Activated T-cell treated with anti-CD3 and anti-CD28 coated beads, Interleukin-2, amount 50 U/mL, for 1 hour (primary cell): ENCODE measurements at places on chromosomes 1 and 21.

DNA sequence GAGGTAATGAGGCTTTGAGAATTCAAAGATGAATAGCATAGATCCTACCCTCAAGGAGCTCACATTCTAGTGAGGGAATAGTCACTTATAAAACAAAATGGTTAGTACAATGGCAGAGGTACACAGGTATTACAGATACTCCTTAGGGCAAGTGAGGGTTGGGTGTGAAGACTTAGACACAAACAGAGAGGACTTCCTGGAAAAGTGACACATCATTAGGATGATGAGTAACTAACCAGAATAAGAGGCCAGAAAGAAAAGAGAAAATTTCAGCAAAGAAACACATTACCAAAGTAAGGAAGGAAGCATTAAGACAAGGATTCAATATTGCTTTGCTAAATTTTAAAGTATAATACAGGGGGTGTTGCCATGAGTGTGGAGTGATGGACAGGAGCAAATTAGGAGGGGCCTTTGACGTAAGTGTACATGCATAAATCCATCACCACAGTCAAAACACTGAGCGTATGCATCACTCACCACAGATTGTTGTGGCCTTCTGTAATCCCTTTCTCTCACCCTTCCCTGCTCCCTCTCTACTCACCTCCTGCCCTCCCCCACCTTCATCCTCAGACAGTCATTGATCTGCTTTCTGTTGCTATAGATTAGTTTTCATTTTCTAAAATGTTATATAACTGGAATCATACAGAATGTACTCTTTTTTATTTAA lies 7.9 kb downstream of the CD53 start:
- no peak for DNase-seq

GRCh38 chr21:34988139-34988538 lies 61.0 kb downstream of the RUNX1 start:
- no peak for DNase-seq

DNA sequence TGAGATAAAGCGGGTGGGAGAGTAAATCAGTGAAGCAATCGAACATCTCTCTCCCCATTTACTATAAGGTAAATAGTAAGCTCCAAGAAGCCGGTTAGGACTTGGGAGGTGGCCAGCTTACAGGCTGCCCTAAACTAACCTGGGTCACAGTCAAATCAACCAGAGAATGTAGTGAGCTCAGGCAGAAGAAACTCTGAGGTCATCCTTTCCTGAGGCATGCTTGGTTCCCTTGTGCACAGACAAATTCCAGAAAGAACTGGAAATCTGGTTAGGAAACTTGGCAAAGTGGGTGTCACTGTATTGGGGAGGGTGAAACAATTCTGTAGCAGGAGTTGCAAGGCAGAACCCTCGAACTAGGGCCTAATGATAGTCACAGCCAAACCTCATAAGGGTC lies 72.5 kb downstream of the NTMT2 start:
- no peak for DNase-seq

DNA sequence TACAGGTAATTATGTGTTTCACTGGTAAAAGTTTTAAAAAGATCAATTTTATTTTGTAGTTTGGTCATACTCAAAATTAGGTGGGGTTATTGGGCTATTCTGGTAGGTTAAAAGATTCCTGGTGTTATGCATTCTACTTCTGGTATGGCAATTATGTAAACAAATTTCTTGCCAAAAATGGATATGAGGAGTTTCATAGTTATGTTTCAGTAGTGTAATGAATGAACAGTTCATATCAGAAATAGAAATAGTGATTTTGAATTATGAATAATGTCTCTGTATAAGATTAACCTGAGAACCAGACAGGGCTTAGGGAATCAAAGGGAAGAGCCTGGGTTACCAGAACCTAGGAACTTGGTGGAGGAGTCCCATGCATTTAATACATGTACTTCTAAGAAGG lies 15.9 kb downstream of the ATF6 start:
- no peak for DNase-seq

DNA sequence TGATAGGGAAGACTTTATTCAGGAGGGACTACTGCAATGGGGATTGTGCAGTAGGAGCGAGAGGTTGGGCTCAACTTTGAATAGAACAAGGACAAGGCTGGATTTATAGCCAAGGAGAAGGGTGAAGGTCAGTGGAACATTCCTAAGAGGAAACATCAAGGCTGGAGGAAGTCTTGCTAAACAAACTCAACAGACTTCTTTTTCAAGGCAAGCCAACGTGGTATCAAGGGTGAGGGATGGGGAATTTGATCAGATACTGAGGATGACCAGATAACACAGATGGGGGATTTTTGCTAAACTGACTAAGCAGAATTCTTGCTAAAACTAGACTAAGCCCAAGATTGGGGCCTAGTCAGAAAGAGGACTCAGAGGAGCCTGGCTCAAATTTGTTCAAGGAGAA lies 107.3 kb downstream of the DUSP10 start:
- no peak for DNase-seq

DNA sequence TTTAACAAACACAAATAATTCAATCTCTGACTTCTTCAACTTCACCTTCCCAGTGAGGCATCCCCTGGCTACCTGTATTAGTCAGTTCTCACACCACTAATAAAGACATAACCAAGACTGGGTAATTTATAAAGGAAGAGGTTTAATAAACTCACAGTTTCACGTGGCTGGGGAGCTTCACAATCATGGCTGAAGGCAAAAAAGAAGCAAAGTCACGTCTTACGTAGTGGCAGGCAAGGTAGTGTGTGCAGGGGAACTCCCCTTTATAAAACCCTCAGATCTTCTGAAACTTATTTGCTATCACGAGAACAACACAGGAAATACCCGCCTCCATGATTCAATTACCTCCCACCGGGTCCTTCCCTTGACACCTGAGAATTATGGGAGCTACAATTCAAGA lies 478.5 kb downstream of the ADGRL2 start:
- DNase-seq, result no peak

- peak; percentile 12 for DNase-seq
Observed at GRCh38 chr21:45539046-45539795, 3.0 kb downstream of the SLC19A1 start.

GRCh38 chr1:168739908-168740307 lies 10.9 kb upstream of the DPT start:
- DNase-seq, result no peak

DNA sequence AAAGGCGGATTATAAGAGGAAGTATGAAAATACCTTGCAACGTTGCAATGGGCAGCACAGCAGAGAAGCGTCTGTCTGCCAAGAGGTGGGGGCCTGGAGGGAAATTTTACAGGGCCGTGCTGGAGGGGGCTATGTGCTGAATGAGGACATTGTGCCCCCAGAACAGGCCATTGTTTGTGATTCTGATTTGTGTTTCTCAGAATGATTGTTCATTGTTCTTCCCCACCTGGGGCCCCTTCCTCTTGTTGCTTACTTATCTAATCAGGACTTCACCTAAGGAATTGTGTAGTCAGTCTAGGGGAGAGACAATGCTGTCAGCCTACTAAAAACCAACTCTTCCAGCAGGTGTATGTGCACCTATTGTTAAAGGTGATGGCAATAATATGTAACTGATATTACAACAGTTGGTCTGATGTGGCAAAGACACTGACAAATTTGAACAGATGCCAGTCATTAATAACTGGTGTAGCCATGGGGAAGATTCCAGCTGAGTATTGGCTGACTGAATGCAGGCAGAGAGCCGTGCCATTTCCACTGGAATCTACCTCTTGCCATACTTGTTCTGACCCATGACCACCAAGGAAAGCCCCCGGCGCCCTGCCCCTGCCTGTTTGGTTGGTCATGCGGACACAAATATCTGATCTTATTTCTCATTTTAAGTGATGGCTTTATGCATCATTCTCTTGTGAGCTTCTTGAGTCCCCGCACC lies 45.2 kb upstream of the PSEN2 start:
- no peak for DNase-seq

- no peak for DNase-seq
Observed at GRCh38 chr1:38392861-38393260, 346.3 kb upstream of the POU3F1 start.

DNA sequence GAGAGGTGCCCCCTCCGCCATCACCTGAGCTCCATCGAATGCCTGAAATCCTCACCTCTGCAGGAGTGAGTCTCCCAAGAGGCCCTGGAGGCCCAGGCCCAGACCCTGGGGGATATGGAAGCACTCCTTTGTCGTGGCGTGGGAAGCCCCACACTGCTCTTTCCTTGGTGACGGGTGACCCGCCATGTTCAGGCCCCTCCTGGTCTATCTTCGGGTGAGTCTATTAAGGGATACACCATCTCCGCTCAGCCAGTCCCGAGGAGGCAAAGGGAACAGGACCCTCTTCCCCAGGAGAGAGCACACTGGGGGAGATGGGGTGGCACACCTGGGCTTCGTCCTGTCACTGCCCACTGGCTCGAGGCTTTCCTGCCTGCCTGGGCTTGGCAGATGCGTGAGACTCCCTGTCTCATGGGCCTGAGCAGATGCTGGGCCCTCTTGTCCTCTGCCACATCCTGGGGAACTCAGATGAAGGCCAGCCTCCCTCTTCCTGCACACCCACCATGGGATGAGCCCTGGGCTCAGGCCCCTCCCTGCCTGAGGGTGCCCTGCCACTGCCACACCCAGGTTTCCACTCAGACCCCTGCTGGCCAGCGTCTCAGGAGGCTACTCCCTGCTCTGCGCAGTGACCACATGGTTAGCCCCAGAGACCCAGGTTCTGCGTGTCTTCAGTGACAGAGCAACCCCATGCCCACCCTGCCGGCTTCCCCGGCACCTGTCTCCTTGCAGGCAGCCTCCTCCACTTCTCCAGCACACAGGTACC lies 3.8 kb upstream of the NPHP4 start:
- DNase-seq, result no peak

DNA sequence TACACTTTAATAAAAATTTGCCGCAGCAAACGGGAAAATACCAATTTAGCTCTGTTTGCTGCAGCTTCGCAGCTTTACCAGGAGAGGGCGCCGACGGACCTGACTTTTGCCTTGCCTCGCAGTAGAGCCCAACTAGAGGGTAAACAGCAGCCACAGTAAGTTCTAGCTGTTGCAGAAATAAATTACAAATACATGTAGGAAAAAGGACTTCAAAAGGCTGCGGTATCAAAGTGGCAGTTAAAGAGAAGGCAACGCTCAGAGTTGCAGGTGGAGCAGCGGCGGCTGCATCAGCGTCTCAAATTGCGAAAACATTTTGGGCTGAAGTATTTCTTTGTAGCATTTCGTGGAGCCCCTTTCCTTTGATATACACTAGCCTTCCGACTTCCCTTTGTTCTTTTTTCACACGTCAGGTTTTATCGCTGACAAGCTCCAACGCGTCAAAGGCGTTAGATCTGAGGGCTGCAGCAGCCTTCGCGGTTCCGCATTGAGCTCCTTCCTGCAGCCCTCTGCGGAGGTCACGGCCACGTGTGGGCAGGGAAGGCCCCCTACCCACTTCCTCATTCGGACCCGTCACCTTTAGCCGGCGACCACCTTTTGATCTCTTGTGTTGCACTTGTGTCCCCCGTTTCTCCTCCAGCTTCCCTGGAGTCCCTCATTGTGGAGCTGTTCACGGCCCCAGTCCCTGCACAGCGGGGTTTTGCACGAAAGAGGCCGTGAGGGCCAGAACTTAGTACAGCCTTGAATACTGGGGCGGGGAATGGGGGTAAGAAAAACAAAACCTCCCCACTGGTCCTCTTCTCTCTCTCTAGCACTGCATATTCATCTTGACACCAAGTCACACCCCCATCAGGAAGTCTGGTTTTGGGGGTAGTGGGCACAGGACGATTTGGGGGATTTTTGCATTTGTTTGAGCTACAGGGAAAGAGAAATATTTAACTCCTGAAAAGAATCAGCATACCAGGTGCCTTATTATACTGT lies 72.8 kb downstream of the S1PR1 start:
- peak; percentile 74 for DNase-seq

- no peak for DNase-seq
Observed at GRCh38 chr1:99672038-99672437, 26.1 kb downstream of the PALMD start.

DNA sequence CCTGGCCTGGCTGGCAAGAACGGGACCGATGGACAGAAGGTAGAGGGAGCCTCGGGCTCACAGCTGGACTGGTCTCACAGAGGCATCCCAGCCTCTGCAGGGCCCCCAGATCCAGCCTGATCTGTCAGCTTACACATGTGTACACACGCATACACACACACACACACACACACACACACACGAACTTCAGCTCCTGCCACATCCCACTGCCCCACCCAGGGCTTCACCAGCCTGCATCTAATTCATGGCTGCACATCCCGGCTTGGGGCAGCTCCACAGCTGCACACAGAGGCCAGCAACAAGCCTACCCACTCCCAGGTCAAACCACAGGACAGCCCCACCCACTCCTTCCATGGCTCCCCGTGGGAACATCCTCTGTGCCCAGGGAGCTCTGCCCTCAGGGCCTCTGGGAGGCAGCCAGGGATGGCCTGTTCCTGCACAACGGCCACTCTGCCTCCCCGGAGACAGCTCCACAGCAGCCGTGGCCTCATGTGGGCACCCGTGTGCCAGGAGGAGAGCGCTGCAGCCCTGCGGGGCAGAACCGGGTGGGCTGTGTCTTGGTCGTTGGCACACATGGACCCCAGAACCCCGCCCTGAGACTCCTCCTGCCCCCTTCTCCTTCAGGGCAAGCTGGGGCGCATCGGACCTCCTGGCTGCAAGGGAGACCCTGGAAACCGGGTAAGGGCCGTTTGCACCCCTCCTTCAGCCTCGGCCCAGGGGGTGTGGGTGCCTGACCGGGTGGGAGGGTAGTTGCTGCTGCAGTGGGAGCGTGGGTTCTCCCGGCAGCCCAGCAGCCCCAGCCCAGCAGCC lies 19.1 kb downstream of the COL6A2 start:
- DNase-seq, result peak; percentile 10

DNA sequence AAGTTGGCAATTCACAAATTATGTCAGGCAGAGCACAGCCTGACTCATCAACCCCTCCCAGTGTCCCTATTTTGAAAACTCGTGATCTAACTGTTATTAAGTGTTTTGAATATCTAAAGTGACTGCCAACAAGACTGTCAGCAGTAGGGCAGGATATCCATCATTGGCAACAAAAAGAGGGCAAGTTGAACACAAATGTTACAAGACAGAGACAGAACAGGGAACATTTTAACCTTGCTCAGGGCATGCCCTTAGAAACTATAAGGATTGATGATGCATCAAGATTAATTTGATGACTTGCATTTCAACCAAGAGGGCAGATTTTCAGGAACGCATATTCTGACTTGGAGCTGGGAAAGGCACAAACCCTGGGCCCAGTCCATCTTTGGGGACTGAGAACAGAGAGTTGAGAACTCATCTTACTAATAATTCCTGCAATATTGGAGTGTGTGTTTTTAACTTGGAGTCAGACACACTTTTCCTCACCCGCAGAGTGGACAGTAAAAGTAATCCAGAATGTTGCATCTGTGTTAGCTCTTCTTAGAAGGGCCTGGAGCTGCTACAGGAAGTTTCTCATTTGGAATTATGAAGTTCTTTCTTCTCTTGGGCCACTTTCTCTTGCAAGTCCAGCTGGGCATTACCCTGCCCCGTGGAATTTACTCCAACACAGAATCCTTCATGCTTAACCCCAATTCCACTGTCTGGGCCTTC lies 317.2 kb downstream of the LTN1 start:
- no peak for DNase-seq

- DNase-seq, result no peak
Observed at GRCh38 chr1:3042481-3042880, 21.2 kb downstream of the ACTRT2 start.

- DNase-seq, result no peak
Observed at GRCh38 chr1:97271916-97272788, 550.6 kb downstream of the PTBP2 start.

GRCh38 chr1:6998267-6998666 lies 213.0 kb downstream of the CAMTA1 start:
- DNase-seq, result no peak

GRCh38 chr1:12346483-12347151 lies 116.8 kb downstream of the VPS13D start:
- no peak for DNase-seq

- no peak for DNase-seq
Observed at GRCh38 chr1:8818325-8818775, 910 bp upstream of the RERE start.

- DNase-seq, result no peak
Observed at GRCh38 chr21:41349619-41350390, 12.0 kb upstream of the MX2 start.
